ENCODE measurements at places on chromosomes 1 and 21.

DNA sequence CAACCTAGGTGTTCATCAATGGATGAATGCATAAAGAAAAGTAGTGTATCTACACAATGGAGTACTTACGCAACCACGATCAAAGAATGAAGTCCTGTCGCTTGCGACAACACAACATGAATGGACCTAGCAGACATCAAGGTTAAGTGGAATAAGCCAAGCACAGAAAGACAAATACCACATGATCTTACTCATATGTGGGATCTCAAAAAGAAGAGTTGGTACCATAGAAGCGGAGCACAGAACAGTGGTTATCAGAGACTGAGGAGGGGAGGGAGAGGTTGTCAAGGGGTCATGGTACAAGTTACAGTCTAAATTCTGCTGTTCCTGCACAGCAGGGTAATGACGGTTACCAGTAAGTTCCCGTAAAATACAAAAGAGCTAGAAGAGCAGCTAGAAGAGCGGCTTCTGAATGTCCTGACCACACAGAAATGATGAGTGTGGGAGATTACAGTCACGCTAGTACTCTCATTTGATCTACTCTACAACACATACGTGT, 36.7 kb downstream of the NPHP4 start:
- DNase-seq: no peak

DNA sequence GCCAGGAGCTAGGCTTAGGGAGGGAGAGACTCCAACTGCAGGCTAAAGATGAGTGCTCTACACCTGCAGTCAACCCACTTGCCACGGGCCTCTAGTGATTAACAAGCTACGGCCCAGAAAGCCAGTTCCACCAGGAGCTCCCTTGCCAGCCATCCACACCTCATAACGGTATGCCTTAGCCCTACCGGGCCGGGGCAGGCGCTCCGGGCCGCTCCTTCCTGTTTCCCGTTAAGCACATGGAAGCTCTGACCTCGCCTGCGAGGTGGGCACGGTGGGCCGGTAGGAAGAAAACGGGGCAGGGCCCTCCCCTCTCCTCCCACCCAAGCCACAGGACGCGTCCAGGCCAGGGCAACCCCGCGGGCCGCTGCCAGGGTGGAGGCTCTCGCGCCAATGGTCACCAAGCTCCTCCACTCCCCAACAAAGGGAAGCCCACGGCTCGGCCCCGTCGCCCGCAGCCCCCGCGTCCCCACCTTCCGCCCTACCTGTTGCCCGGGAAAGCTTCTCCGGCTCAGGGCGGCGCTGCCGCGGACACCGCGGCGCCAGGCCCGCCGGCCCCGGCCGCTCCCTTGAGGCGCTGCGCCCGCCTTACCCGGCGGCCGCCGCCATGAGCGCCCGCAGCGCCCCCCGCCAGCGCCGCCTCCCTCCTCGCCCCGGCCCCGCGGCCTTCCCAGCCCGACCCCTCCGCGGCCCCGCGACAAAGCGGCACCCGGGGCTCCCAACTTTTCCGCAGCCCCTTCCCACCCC, 627 bp downstream of the CERS2 start:
- peak; percentile 24 for DNase-seq

GRCh38 chr1:194117582-194117981, 931.2 kb upstream of the B3GALT2 start:
- DNase-seq: no peak

DNA sequence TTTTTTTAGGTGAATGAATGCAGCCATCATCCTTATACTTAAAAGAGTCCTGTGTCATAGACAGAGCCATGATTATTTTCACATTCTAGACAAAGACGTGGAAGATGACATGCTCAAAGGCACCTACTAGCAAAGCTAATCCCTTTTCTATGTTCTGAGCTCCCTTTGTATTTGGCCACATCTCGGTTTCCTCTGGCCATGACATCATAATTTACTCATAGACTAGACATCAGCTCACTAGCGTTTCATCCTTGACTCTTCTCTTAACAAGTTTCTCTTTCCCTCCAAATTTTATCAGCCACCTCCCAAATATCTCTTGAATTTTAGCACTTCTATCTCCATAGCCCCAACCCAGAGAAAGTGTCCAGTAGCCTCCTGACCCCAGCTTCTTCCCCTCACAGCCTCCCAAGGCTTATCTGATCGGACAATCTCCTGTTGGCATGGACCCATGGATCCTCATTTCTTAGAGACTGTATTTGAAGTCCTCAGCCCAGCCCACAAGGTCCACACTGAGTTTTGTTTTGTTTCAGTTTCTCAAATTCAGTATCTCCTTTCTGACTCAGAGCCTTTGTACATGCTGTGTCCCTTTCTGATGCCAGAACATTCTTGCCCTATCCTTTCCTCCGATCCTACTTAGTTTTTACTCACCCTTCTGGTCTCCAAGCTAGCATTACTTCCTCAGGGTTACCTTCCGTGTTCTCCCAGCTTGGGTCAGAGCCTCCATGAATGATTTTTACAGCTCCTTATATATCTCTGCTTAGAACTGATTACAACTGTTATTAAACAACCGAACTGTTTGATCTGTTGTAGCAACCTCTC, 33.0 kb upstream of the EPS8L3 start:
- no peak for DNase-seq
